EH (cell line): ENCODE measurements at places on chromosomes 7 and 10.

DNA sequence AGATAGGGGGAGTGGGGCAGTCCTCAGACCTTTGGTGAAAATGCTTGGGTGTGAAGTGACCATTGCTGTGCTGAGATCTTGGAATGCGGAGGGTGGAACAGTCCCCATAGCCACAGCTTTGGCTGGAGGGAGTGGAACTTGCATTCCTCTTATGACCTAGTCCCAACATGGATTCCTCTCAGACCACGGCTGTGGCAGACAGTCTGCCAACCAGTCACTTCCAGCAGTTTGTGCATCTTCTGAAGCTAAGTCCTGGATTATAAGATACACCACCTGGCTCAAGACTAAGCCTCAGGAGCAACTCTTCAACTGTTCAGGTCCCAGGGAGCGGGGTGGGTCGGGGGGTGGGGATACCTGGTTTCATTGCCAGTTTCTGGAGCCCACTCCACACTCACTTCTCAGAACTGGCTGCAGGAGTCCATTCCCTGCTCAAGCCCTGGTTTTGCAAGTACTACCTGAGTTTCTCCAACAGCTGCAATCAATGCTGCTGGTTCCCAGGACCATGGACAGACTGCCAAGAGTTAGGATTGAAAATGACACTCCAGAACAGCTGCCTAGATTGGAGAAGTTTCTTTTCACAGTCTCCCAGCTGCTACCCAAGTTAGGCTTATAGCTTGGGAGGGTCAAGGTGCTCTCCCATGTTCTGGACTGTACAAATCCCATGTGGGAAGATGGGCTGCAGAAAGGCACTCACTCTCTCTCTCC lies 29.1 kb upstream of the DGKB start:
- no peak for DNase-seq

DNA sequence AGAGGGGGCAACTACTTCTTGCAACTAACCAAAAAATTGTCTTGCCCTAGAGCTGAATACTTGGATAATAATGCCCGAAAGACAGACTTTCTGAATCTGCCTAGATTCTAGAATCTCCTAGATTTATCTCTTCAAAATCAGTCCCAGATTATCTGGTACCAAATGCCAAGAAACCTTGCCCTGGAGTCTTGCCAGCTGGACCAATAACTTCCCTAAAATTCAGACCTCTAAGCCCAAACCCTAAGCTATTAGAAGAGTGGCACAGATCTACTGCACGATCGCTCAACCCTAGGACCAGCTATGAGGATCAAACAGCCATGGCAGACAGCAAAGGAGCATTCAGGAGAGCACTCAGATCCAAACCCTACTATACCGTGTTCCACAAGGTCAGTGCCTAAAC lies 45.0 kb downstream of the ARMH3 start:
- DNase-seq, result no peak

DNA sequence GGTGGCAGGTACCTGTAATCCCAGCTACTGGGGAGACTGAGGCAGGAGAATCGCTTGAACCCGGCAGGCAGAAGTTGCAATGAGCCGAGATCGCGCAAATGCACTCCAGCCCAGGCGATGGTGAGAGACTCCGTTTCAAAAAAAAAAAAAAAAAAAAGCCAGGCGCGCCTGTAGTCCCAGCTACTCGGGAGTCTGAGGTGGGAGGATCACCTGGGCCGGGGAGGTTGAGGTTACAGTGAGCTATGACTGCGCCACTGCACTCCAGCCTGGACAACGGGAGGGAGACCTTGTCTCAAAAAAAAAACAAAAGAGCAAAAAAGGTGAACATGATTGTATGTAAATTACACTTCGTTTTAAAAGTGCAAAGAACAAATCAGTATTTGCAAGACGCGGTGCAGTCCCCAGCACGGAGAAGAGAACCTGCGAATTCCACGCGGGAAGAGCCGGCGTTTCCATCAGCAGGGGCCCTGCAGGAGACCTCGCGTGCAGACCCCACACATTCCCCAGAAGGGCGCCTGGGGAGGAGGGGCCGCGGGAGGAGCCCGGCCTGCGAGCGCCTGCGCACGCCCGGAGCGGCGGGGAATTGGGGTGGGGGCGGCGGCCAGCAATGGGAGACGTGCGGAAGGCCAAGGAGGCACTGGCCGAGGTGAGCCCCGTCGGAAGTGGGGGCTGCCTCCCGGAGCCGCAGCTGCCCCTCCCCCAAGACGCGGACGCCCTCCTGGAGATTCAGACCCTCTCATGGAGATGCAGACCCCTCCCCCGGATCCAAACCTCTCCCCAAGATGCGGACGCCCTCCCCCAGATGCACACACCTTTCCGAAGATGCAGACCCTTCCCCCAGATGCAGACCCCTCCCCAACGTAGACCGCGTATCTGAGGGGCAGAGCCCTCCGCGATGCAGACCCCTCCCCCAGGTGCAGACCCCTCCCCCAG lies 16.7 kb upstream of the SUN1 start:
- DNase-seq, result peak; percentile 17

GRCh38 chr7:13749636-13750035 lies 239.8 kb downstream of the ETV1 start:
- DNase-seq, result no peak

GRCh38 chr10:59819683-59820082 lies 66.4 kb upstream of the MRLN start:
- DNase-seq, result no peak

GRCh38 chr7:38448054-38448453 lies 174.6 kb upstream of the TARP start:
- DNase-seq, result peak; percentile 20

- no peak for DNase-seq
Observed at GRCh38 chr10:63537536-63537935, 16.3 kb downstream of the REEP3 start.

DNA sequence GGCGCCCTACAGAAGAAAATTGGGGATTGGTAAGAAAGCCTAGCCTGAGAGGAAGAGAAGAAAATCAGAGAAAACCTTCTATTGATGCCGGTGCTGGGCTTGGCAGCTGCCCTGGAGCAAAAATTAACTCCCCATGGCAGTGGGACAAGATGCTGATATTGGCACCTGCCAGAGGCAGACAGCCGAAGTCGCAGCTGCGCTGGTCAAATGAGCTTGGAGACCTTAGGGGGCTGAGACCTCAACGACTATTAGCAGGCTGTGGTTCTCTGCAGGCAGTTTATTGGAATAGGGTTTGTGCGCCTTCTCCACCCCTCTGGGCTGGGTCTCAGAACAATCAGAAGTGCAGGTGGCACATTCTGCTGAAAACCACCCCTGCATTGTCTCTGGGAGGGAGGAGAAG lies 213.7 kb downstream of the GFRA1 start:
- DNase-seq, result no peak

GRCh38 chr10:131908151-131908550 lies 7.3 kb downstream of the PPP2R2D start:
- no peak for DNase-seq

- peak; percentile 83 for DNase-seq
Observed at GRCh38 chr7:24757353-24758275, at the start of gene GSDME. Gene GSDME, minus strand, starts transcription at chr7:24757464. Its CDS starts 7,690 bp downstream, at chr7:24749774.

- no peak for DNase-seq
Observed at GRCh38 chr7:4076701-4077294, 605.3 kb upstream of the FOXK1 start.

- DNase-seq, result no peak
Observed at GRCh38 chr10:130424418-130424817, 288.2 kb downstream of the GLRX3 start.

DNA sequence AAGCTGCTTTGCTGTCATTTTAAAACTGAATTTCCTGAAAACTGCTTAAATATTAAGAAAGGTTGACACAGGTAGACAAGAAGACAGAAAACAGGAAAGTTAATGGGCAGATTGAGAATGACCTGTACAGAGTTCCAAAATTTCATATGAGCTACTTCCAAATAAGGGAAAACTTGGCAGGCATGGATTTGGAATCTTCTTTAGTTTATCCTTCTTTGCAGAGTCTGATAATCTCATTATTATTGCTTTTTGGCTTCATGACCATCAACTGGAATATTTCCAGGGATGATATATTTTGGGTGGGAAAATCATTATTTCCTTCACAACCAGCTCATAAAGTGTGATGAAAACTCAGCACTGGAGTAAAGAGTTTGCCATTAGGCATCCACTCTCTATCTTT lies 346.5 kb upstream of the NPVF start:
- DNase-seq, result no peak

DNA sequence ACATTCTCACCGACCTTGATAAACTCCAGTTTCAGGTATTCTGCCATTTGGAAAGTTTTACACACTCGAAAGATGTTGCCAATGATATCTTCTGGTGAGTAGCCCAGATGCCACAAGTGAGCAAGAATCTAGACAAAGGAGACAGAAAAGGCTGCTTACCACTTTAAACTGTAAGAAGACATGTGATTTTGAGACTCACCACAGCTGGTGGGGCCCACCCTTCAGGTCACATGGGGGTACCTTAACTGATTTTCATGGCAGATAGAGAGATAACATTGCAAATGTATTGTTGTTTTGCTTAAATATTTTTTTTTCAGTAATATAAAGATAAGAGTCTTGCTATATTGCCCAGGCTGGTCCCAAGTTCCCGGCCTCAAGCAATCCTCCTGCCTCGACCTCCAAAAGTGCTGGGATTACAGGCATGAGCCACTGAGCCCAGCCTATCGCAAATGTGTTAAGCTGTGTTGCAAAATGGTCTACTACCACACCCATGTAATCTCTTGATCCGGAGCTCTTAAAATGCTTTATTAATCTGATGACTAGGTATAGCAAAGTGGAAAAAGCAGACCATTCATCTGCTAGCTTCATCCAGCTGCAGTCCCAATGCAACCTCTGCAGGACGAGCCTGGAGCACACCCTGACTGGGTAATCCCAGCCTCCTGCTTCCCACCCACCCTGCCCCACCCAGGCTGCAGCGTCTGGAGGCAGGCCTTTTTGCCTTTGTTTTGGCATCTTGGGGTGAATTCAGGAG lies 18.5 kb downstream of the RFC2 start:
- DNase-seq, result no peak

- DNase-seq, result no peak
Observed at GRCh38 chr7:66699998-66700397, 40.5 kb upstream of the RABGEF1 start.

DNA sequence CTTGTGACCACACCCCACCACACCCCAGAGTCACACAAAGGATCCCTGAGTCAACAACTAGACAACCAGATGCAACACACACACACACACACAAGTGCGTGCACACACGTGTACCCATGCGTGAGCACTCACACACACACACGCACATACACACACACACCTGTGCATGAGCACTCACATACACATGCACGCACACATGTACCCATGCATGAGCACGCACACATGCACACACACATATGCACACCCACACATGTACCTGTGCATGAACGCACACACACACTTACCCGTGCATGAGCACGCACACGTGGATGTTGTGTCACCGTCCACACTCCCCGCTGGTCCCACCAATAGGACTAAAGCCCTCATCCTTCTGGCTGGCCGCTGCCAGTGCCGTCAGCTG lies 60.4 kb downstream of the HTR5A start:
- no peak for DNase-seq

GRCh38 chr7:129053938-129054437 lies 923 bp downstream of the TNPO3 start:
- peak; percentile 43 for DNase-seq

- no peak for DNase-seq
Observed at GRCh38 chr7:85341121-85341520, 154.3 kb upstream of the SEMA3D start.

DNA sequence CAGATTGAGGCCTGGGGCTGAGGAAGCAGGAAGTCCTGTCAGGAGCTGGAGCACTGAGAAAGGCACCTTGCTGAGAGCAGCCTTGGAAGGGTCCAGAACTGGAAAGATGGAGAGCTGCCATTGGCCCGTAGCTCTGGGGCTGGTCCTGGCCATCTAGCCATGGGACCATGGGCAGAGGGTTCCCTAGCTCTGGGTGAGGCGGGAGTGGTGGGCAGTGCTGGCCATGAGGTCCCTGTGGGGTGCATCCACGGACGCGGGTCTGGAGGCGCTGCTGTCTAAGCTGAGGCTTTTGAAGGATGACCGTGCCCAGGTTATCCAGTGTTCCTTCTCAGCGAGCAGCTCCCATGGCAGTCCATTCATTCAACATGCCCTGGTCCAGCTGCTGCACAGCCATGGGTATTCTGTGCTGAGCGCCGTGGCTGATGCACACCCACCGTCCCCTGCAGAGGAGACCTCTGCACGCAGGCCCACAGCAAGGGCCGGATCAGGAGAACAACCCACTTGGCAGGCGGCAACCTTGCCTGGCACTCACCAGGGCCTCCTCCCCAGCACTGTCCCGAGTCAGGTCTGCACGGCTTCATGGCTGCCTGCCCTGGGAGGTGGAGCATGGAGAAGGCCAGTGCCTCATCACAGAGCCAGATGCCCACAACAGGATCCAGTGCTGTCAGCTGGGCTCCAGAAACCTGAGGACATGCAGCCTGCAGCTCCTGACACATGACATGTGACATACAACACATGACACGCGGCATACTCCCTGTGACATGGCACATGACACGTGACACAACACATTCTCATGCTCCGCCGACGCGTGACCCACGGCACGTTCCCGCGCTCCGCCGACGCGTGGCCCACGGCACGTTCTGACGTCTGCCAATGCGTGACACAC lies 121.9 kb downstream of the INPP5A start:
- DNase-seq, result no peak

- no peak for DNase-seq
Observed at GRCh38 chr10:115029452-115030375, 63.5 kb upstream of the ATRNL1 start.

GRCh38 chr7:151077705-151078232 lies 2.8 kb downstream of the FASTK start:
- DNase-seq, result no peak

DNA sequence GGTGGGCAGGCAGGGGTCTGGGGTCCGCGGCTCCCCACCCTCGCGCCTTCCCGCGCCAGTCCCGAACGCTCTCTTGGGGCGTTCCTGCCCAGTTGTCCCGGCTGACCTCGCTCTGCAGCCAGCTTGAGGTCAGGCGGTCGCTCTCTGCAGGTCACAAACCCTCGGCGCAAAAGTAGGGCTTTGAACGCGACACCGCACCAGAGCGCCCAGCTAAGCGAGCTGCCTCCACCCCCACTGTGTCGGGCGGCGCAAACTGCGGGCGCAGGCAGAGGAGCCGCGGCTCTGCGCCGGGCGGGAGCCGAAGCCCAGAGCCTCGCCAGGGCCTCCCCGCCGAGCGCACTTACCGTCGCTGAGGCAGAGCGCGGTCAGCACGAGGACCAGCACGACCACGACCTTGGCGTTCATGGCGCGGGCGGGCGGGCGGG lies 284 bp downstream of the CXCL12 start:
- DNase-seq, result peak; percentile 55

GRCh38 chr7:159091041-159091440 lies 53.6 kb downstream of the VIPR2 start:
- DNase-seq, result no peak

- no peak for DNase-seq
Observed at GRCh38 chr7:23449941-23450340, 20.4 kb downstream of the IGF2BP3 start.

- DNase-seq, result no peak
Observed at GRCh38 chr7:128119036-128119435, 87.8 kb upstream of the LRRC4 start.

DNA sequence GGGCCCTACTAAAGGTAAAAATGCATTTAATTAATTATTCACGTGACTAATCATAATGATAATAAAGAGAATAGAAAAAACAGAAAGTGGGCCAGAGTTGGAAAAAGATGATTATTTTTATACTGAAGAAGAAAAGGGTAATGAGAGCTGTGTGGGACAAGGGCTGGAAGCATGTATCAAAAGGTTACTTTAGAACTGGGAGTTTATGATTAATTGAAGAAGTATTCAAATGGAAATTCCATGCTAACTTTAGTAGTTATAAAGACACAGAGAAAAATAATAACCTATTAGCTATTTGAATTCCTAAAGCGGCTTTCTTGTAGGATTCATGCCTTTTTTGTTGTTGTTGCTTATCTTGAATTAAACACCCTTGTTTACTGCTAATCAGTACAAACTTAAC lies 49.9 kb downstream of the MKX start:
- DNase-seq, result peak; percentile 69

GRCh38 chr10:81450651-81451050 lies 424.3 kb upstream of the NRG3 start:
- no peak for DNase-seq
